AML-193 (cell line): ENCODE measurements at places on chromosomes 11 and 22.
A peak's percentile ranks its signal among the peaks of the same experiment; 100 is the strongest.

- DNase-seq, result no peak
Observed at GRCh38 chr11:130527636-130528297, 79.3 kb downstream of the ADAMTS15 start.

DNA sequence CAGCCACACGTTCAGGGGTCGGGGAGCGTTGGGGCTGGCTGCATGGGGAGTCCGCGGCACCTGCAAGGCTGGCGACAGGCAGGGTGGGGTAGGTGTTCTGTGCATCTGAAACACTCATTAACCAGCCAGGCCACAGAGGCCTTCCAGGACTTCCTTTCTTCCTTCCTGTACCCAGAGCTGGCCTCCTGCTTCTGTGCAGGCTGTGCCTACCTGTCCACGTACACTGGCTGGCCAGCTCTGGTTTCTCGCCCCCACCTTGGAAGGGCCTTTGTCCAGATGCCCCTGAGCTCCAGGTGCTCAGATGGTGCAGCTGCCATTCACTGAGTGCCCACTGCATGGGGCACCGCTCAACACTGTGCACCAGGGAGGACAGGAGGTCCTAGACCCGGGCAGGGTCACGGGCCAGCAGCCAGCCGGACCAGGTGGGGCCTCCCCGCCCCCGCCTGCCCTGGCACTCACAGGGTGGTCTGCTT lies 15.9 kb downstream of the TTLL12 start:
- DNase-seq, result no peak

DNA sequence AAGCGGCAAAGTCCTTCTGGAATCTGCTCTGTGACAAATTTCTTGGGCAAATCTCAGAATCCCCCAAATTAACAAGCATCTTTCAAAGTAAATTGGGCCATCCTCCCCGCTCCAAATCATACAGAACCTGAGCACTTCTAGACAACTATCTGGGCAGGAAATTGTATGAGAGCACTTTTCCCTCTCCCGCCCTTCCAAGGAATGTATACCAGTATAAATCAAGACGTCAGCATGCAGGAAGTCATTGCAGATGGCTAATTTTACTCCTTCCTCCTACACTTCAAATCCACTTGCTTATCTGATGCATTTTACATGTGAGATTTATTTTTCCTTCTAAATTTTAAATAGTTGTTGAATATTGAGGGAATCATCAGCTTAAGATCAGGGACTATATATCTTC lies 52.1 kb downstream of the NTM start:
- no peak for DNase-seq

- DNase-seq, result no peak
Observed at GRCh38 chr11:61477727-61478148, 30.8 kb upstream of the LRRC10B start.

- DNase-seq, result no peak
Observed at GRCh38 chr22:39220890-39221850, 23.6 kb downstream of the PDGFB start.

- no peak for DNase-seq
Observed at GRCh38 chr11:68033708-68034045, 3.2 kb downstream of the NDUFS8 start.

GRCh38 chr22:47835726-47836125 lies 1073.3 kb downstream of the TBC1D22A start:
- DNase-seq, result no peak

- no peak for DNase-seq
Observed at GRCh38 chr11:72328366-72329224, 84.6 kb upstream of the PHOX2A start.

DNA sequence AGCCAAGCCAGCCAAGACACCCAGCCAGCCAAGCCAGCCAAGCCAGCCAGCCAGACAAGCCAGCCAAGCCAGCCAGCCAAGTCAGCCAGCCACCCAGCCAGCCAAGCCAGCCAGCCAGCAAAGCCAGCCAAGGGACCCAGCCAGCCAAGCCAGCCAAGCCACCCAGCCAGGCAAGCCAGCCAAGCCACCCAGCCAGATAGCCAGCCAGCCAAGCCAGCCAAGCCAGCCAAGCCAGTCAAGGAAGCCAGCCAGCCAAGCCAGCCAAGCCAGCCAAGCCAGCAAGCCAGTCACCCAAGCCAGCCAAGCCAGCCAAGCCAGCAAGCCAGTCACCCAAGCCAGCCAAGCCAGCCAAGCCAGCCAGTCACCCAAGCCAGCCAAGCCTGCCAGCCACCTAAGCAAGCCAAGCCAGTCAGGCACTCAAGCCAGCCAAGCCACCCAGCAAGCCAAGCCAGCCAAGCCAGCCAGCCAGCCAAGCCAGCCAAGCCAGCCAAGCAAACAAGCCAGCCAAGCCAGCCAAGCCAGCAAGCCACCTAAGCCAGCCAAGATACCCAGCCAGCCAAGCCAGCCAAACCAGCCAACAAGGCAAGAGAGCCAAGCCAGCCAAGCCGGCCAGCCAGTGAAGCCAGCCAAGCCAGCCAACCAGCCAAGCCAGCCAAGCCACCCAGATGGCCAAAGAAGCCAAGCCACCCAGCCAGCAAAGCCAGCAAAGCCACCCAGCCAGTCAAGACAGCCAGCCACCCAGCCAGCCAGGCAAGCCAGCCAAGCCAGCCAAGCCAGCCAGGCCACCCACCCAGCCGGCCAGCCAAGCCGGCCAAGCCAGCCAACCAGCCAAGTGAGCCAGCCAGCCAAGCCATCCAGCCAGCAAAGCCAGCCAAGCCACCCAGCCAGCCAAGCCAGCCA lies 33.3 kb downstream of the CCT8L2 start:
- DNase-seq, result no peak

GRCh38 chr11:82229341-82229740 lies 504.3 kb downstream of the FAM181B start:
- peak; percentile 14 for DNase-seq

DNA sequence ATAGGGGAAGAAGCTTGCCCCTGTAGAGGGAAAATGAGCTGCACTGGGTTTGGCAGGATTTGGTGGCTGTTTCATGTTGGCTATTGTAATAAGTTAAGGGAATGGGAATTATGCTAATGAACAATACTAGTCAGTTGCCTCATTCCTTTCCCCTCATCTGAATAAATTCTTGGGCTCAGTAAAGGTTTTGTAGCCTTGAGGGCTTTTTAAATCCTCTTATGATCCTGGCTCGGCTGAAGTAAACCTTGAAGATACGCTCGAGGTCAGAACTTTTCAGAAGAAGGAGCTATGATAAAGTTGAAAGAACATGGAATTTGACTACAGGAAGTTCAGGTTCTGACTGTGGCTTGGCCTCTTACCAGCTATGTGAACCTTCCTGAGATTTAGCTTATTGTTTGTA lies 448.7 kb downstream of the RAB38 start:
- DNase-seq, result no peak

GRCh38 chr22:19876314-19876940 lies 21.8 kb upstream of the GNB1L start:
- DNase-seq, result no peak

DNA sequence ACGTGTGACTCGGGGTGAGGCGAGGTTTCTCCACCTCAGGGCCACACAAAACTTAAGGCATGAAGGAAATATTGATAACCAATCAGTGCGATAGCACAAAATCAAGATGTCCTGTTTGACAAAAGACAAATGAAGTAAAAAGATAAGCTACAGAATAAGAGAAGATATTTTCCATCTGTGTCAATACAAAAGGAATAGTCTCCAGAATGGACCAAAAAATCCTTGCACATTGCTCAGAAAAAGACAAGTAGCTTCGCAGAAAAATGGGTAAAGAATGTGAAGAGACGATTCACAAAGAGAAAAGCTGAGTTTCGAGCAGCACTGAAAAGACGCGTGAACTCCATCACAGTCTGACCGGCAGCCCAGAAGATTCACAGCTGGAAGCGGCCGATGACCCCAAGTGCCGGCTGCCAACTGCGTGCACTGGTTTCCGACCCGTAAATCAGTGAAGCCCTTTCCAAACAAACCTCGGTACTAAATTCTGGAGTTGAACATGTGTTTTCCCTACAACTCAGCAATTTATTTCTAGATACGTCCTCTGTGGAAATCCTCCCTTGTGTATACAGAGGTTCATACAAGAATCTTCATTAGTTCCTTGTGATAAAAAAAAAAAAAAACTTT lies 308.4 kb downstream of the BRD1 start:
- DNase-seq, result no peak

GRCh38 chr11:86514453-86514852 lies 139.8 kb downstream of the CCDC81 start:
- no peak for DNase-seq

DNA sequence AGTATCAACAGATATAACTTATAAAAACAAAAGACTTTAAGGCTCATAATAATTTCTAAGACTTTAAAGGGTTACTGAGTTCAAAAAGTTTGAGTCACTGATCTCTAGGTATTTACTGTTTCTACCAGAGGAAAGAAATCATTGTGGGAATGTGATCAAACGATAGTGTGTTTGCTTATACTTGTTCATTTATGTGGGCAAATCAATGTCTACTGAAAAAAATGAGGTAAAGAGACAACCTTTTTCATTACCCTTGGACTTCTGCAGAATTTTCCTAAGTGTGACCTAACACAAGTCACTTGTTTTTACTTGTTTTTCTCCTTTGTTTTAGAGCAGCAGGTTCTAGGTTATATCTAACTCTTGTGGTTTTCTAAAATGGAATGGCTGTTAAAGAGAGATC lies 65.4 kb downstream of the PRR5L start:
- no peak for DNase-seq

GRCh38 chr22:20904008-20904979 lies 12.9 kb upstream of the CRKL start:
- DNase-seq, result peak; percentile 95

DNA sequence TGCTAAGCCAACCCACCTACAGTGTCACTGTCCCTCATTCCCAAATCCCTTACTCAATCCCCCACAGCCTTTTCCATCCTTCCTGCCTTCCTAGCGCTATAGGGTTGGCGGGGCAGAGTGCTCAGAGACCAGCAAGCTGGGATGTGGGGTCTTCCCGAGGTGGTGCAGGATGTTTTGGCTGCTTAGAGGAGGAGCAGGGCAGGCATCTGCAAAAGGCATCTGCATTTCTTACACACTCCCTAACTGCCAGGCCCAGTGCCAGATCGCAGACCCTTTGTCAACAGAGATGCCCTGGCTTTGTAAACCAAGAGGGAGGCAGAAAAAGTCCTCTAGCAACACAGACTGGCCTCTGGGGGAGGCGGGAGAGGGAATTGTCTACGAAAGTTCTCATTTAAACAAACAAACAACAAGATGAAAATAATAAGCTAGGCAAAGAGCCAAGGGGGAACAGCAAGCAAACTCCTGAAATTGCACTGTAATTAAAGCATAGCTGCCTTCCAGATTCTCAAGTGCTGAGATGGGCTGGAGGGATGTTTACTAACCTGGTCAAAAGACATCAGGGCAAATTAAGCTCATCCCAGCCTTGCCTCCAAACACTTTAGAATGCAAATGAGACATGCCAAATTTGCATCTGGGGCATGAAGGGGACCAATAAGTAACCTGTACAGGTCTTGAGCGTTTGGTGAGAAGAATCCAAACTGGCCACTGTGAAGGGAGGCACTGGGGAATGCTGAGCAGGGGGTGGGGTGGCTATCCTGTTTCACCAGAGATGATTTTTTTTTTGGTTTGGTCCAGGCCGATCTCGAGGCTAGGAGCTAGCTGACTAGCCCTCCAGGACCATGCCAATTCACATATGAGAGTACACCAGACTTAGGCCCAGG lies 38.1 kb upstream of the ADA2 start:
- DNase-seq, result no peak

DNA sequence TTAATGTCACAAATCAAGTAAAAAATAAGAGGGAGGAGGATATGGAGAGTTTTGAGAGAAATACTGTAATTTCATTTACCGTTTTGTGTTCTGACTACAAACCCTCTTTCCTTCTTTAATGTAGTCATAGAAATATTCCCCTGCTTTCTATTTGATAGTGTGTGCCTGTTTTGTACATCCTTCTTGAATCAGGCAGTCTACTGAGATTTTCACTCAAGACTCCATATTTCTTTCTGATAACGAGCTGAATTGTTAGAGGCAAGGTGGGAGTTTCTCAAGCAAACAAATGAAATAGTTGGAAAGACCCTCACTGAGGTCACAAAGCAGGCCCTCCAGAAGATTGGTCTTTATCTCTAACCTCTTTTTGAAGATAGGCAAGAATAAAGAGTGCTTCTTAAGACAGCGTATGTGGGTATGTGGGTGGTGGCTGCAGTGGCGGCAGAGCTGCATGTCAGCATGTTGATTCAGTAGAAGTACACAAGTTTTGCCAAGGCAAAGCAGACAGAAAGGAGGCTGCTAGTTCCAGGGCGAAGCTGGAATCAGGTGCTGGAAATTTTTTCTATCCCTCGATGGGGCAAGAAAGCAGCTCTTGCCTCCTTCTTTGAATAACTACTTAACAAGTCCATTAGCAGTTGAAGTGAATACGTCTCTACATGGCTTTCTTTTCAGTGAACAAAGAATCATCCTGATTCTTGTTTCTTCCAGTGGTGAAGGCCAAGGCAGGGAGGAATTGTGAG lies 164.2 kb downstream of the FAM76B start:
- no peak for DNase-seq

- no peak for DNase-seq
Observed at GRCh38 chr11:56855217-56855616, 106.7 kb upstream of the OR9G4 start.

GRCh38 chr11:34181856-34182405 lies 76.5 kb downstream of the NAT10 start:
- DNase-seq, result no peak
